CD4-positive, alpha-beta T cell treated with Interleukin-12 subunit alpha and Interleukin-12 subunit beta, for 1 hour (primary cell): ENCODE measurements at places on chromosomes 2 and 18.

DNA sequence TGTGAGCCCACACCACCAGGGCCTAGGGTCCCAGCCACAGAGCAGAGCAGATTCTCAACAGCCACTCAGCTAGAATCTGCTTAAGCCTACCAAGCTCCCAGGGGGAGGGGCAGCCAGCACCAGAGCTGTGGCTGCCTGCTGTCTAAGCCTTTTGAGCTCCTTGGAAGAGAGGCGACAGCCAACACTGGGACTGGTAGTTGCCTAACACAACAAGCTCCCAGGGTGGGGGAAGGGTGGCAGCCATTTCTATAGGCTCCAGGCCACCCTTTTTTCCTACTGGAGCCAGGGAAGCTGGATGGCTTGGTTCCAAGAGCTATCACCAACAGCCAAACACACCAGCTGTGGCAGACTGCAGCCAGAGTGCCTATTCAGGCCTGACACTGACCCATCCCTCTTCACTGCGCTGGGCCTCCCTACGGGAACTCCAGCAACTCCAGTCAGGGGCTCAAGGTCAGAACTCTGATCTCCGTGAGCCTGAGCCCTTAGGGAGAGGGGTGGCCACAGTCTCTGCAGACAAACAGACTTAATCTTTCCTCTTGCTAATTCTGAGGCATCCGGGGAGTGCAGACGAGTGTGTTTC, 1824.3 kb upstream of the CELF4 start:
- no peak for DNase-seq

DNA sequence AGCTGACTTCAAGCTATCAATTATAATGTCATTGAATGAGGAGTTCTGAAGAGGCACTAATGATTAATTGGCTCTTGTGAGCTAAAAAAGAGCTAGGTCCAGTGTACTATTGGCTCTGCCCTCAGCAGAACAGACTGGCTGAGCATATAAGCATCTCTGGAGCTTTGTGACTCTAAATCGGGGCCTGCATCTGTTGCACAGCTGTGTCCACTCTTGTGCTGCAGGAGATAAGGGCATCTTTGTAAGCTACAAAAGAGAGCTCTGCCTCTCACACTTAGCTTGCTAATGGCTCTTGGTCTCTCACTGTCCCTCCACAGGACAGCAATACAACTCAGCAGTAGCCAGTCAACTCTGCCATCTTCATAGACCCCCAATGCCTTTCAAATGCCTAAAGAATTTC, 61.5 kb upstream of the L3MBTL4 start:
- no peak for DNase-seq

- no peak for DNase-seq
Measured at GRCh38 chr2:208358758-208359631, 47.6 kb upstream of the PTH2R start.

DNA sequence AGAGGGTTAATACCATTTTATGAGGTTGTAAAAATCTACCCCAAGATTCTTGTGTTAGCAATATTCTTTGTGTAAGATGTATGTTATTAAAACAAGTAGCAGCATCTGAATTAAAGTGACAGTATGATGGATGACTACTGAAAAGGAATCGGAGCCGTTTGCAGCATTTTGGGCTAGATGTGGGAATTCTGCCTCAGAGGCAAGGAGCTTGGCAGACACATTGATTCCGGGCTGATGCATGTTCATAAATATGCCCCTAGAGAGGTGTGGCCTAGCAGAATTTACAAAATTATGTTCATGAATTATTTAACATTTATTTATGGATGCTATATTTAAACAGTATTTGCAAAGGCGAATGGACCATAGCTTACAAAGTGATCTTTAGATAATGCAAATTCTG, 389.0 kb upstream of the ETAA1 start:
- no peak for DNase-seq

- DNase-seq: no peak
Measured at GRCh38 chr2:130316596-130316995, 26.1 kb upstream of the IMP4 start.

GRCh38 chr2:228938629-228939028, 332.5 kb downstream of the PID1 start:
- DNase-seq: no peak

- no peak for DNase-seq
Measured at GRCh38 chr2:99084256-99084655, 57.3 kb upstream of the C2orf15 start.

DNA sequence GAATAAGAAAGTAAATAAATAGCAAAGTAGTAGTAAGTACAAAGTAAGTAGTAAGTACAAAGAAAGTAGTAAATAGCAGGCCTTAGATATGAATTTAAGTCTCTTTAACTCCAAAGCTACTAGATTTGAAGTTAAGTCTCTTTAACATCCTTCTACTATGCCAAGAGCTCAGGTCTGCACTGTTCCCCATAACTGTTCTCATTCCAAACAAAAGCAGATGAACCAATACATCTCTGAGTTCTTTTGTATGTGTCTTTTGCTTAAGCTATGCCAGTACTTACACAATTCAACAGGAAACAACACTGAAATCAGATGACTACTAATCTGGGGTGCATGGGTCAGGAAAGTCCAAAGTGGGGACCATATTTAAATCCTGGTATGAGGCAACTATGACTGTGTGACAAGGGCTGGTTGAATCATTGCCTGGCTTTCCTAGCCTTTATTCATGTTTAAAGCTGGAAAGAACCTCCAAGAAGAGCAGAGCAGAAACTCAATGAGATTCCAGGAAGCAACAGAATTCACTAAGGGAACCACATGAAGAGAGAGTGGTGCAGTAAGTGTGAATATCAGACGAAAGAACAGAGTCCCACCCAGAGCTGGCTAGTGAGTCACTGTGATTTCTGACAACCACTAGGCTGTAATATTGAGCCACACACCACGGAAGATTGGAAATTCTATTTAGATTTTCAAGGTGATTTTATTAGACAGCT, 51.0 kb upstream of the CYP26B1 start:
- no peak for DNase-seq

- DNase-seq: no peak
Measured at GRCh38 chr18:2442006-2442405, 129.3 kb downstream of the METTL4 start.

DNA sequence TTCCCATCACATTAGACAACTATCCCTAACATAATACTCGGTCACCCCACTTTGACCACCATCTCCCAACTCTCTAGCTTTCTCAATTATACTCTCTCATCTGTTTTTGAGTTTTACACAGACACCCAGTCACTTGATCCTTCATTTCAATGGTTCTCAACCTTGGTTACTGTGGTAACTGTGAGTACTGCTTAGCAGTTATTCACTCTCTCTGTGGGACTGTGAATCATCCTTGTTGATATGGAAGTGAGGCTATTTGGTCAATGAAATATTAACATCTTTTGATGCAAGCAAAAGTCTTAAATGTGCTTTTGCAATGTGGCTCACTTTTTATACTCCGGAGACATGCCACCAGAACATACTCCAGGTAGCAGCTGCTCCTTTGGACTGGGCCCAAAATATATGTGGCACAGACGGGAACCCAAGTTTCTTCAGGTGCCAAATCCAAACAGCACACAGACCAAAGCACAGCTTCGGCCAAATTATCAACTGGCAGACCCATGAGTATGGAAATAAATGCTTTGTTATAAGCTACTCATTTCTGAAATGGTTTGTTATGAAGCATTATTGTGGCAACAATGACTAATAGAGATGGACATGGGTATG, 75.0 kb upstream of the SLC25A52 start:
- DNase-seq: no peak

GRCh38 chr2:173708806-173709205, 256.4 kb downstream of the SP3 start:
- DNase-seq: no peak

DNA sequence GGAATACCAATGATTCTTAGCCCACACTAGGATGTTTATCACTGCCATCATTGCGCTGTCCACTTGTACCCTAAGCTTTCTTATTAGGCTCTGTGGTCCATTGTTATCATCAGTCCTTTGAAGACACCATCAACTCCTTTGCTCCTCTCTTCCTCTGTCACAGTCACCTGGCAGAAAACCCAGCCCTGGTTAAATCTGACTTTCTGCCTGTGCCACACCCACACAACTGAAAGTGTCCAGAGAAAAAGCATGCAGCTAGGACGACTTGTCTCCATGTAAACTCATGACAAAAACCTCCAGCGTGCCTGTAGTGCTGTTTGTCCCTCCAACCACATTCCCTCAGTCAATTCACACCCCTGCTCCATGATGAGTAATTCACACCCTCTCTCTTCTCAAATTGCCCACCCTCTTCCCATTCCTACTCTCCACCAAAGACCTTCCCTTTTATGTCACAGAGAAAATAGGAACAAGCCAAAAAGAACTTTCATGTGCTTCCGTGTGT, 297.4 kb upstream of the MGAT5 start:
- no peak for DNase-seq

GRCh38 chr2:425947-426346, 138.1 kb upstream of the ALKAL2 start:
- no peak for DNase-seq
